ENCODE measurements at places on chromosomes 3 and 15.

- no peak for DNase-seq
These were observed 1.1 kb downstream of the PLXND1 start for GRCh38 chr3:129605203-129605921.

DNA sequence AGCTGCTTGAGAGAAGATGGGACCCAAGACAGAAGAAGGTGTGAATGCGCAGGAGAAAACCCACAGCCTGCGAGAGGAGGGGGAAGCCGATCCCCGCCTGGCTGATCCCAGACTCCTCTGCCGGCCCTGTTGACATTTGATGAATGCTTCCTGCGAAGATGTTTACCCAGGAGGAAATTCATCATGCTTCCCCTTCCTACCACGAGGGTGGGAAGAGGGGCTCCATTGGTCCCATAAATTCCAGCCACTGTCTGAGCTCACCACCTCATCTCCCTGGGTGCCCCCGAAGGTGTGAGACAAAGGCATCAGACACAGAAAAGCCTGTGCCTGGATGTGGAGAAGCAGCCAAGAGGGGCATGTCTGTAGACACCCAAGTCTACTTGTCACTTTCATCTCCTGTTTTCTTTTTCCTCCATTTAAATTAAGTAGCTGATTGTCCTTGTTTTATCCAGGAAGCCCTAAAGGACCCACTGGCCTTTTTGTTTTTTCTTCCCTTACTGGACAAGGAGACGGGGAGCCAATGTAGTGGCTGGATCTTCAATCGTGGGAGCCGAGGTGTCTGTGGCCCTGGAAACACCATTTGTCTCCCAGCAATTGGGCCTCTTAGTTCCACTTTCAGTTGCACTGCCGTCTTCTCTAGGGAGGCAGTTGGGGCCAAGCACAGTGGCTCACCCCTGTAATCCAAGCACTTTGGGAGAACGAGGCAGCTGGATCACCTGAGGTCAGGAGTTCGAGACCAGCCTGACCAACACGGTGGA, 95.3 kb upstream of the HES1 start:
- no peak for DNase-seq

DNA sequence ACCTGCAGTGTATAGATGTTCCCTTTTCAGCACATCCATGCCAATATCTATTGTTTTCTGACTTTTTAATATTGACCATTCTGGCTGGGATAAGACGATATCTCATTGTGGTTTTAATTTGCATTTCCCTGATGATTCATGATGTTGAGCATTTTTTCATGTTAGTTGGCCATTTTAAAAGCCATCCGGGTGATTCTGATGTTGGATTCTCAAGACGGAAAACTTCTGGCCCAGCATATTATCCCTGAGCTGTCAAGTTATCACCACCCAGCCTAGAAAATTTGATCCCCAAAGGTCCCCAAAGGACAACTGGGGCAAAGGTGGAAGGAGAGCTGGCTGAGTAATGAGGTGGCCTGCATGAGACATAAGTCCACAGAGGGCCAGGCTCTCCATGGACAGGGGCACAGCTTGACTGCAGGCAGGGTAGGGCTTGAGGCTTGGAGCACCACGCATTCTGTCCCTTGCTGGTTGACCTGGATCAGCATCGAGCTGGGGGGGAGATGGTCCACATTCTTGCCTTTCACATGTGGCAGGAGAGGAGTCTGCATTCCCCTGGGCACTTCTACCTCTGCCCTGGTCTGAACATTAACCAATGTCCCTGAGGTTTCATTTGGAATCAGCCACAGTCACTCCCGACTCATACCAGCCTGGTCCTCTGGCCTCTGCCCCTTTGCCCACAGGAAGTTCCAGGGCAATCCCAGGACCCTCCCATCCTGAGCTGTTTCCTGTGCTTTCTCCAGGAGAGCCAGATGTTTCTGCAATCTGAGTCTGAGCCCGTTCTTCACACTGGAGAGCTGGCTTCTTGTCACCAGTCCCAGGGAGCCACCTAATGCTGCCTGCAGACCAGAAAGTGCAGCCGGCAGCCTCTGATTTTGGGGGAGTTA, 69.2 kb downstream of the ISG20 start:
- no peak for DNase-seq

DNA sequence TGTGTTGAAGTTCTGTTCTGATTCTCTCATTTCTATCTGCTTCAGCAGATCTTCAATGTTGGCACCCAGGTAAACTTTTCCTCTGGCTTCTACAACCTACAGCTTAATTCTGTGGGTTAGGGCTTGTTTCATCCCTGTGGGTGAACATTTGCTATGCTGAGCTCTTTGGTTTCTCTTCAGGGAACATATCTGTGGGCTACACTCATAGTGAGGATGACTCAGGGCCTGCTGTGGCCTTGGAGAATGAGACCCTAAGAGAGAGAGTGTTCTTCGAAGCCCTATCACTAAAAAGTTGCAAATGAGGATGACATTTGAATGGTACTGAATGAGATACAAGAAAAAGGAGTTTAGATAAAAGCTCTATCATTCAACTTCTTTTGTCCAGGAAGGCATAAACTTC, 346.2 kb upstream of the CBLB start:
- no peak for DNase-seq

DNA sequence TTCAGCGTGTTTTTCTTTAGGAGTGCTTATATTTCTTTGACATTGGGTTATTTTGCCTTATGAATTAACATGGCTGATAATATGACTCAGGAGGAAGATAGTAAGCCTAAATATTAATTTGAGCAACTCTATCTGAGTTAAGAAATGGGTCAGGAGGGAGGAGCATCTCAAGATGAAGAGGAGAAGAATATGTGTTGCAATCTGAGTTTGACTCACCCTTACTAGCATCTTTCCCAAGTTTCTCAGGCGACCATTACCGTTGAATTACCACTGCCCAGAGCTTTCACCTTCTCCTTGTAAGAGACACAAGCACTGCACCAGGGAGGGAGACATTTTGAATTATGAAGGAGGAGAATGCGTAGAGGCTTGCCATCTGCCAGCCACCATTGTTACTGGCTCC, 138.3 kb upstream of the MYRIP start:
- no peak for DNase-seq

- no peak for DNase-seq
These were observed 145.9 kb downstream of the RORA start for GRCh38 chr15:61083081-61083787.

- no peak for DNase-seq
These were observed 41.1 kb downstream of the NGRN start for GRCh38 chr15:90306560-90306959.

DNA sequence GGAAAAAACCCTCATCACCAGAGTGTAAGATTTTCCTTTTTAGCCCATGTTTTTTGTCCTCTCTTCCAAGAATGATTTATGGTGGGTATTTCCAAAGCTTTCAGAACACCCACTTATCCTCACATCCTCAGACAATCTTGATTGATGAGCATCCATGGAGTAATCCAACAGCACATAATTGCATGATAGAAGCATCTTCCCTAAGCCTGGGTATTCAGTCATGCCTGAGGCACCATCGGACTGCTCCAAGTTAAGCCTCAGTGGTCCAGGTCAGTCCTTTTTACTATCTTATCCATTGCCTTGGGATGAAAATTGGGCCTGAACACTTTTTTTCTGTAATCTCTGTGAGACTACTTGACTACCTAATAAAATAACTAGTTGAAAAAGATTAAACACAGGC, 676.0 kb upstream of the SEMA6D start:
- DNase-seq, result no peak

GRCh38 chr3:151673974-151674373, 59.8 kb upstream of the AADACL2 start:
- DNase-seq, result no peak

- no peak for DNase-seq
These were observed 85.2 kb downstream of the ERC2 start for GRCh38 chr3:56383092-56383491.

DNA sequence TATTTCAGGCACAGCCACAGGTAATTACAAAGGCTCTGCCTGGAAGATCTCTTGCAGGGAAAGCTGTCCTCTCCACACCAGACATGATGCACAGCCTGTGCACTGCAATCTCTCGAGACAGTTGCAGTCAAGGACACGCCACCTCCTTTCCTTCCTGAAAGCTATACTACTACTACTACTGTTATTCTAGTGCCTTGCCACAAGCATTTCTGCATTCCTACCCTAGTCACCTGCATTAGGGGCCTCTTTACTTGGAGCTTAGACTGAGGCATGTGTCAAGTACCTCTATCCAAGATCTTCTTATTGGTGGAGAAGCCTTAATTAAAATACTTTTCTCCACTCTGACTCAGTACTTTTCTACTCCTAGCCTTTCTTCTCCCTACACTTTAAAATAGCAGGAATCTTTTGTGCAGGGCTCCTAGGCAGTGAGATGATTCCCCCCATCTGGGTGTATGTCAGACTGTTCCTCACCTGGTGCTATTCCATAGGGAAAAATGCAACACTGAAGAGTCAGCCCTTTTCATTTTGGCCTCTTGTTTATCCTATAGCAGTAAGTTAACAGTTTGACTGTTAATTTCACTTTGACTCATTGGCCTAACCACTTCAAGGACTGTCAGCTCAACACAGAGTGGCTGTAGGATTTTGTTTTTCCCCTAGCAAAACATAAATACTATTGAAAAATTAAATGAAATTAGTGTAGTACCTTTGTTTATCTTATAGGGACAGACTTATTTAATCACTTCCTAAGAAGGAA, 78.9 kb downstream of the ESYT3 start:
- no peak for DNase-seq

DNA sequence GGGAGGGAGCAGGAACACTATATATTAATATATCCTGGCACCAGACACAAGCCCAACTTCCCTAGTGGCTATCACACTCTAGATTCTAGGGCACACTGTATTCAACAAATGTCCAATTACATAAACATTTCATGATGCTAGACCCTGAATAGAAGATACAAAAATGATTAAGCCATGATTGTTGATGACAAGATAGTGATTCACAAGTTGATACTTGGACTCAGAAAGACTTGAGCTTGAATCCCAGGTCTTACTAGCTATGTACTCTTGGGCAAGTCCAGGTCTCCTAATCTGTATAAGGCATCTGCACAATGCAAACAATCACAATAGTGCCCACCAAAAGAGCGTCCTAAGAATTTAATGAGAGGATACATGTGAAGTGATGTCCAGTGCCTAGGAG, 10.0 kb upstream of the SNTN start:
- DNase-seq, result no peak

DNA sequence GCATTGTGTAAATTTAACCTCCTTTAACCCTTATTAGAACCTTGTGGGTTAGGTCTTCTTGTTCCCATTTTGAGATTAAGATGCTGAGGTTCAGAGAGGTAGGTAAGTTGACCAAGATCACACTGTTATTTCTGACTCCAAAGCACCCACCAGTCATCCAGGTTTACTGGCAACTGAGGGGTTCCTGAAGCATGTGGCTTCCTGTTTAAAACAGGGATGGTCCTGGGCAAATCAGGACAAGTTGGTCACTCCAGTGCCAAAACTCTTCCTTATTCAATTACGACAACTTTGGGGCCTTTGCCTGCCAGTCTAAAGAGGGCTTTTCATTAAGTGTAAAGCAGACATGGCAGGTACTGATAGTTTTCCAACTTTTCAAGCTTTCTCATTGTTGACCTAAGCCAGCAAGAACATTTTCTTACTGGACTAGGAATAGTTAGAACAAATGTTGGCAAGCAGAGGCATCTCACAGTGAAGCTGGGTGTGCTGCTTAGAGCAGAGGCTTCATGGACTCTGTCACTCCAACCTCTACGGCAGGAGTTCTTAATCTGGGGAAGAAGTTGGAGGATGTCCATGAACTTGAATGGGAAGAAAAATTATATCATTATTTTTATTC, 149.4 kb upstream of the ADAMTS9 start:
- DNase-seq, result no peak

DNA sequence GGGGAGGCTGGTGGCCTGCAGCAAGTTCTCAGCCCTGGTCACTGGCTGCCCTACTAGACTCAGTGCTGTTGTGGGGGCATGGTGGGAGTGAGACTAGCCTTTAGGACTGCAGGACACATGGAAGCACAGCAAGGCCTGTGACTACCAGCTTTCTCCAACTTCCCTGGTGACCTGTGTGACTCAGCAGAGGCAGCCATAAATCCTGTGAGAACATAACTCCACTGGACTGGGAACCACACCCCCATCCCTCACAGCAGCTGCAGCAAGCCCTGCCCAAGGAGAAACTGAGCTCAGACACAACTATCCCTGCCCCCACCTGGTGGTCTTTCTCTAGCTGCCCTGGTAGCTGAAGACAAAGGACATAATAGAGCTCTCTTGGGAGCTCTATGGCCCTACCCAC, 111.3 kb downstream of the DCLK3 start:
- peak; percentile 34 for DNase-seq

- DNase-seq, result no peak
These were observed 53.7 kb upstream of the FAM174B start for GRCh38 chr15:92709110-92709790.

DNA sequence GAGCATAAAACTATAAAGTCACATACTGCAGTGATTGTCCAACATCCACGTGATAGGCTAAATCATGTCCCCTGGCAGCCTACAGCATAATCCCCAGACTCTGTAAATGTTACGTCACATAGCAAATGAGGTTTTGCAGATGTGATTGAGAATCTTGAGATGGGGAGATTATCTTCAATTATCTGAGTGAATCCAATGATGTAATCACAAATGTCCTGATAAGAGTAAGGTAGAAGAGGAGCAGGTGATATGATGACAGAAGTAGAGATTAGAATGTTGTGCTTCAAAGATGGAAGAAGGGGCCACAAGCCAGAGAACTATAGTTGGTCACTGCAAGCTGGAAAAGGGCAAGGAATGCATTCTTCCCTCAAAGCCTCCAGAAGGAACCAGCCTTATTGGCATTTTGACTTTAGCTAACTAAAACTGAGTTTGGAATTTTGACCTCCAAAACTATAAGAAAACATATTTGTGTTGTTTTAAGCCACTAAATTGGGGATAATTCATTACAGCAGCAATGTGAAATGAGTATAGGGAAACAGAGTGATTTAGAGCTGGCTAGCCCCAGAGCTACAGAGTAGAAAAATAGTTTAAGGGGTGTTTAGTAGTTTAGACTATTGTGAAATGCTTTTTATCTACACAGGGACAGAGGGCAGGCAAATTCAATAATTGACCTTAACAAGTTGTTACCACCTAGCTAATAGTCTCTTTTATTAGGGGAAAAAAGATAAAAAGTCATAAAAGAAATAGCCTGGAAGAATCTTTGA, 15.2 kb downstream of the SLC2A2 start:
- no peak for DNase-seq

DNA sequence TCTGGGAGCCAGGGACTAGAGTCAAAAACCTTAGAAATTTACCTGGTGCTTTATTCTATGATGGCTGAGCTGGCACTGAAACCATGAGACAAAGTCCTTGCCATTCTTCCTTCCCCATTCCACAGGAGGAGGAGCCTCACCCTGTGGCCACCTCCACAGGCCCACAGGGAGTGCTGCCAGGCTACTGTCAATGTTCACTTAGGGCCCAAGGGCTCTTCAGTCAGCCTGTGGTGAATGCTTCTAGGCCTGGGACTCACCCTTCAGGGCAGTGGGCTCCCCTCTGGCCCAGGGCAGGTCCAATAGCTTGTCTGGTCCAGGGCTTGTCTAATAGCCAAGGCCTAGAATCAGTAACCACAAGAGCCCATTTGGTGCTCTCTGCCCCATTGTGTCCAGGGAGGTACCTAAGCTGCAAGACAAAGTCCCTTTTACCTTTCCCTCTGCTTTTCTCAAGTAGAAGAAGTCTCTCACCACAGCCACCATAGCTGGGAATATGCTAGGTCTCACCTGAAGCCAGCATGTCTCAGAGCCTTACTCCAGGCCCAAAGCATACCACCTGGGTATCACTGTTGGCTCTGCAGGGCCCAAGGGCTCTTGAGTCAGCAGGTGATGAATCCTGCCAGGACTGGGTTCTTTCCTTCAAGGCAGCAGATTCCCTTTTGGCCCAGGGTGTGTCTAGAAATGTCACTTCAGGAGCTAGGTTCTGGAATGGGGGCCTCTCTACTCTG, 61.8 kb upstream of the CHRNB4 start:
- no peak for DNase-seq
